Retina (tissue), 1 donor: ENCODE measurements at places on chromosomes 3 and 15.

GRCh38 chr3:111035316-111035715 is 36.3 kb upstream of the NECTIN3 start:
- DNase-seq = no peak

DNA sequence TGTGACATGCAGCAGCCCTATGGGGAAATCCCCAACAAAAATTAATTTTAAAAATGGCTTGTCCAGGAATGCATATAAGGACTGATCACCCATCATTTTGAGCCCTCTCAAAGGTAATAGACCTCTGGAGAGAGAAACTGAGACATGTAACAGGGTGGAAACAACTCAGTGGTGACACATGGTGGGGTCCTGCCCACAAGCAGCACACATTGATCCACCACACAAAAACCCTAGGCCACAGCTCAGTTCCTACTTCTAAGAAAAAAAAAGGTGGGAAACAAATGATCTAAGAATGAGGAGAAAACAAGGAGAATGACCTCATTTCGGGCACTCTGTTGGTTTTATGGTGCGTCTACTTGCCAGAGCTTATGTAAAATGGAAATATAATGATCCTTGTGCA is 1.9 kb upstream of the SLC41A3 start:
- DNase-seq = no peak

DNA sequence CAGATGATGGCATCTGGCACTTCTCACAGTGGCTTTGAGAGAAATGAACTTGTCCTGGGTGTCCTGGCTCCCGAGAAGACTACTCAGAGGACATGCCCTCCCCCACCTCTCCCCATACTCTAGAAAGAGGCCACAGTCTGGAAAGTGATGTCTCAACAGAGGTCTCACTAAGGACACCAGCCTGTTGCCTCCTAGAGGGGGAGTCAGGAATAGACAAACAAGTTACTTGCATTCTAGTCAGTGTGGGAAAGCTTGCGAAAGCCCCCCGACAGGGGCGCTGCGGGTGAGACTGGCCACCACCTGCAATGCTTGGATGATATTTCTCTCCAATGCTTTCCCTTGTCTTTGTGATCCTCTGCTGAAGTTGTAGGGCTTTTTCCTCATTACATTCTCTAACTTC is 17.2 kb downstream of the B4GALT4 start:
- DNase-seq = no peak

GRCh38 chr15:68608206-68608843 is 29.5 kb downstream of the CORO2B start:
- DNase-seq = no peak

DNA sequence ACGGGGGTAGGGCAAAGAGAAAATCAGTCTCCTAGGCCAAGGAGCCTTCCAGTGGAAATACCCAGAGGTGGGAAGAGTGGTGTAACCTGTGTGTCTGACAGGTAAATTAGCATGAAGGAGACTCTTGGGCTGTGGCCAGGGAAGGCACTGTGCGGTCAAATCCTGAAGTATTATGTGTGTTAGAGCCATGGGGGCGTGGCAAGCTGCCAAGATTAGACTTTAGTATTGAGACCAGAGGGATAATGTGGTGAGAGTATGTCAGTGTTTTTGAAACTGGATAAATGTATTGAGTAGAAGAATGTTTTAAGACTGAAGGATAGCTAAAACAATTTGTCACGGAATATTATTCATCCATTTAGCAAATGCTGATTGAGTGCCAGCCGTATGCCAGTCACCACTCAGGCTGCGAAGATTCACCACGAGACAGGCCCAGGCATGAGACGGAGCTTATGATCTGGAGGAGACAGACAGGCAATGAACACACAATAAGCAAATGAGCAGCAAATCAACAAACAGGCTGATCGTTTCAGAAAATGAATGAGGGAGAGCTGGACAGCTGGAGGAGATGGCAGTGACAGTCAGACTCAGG is 445.9 kb downstream of the MCTP2 start:
- no peak for DNase-seq

DNA sequence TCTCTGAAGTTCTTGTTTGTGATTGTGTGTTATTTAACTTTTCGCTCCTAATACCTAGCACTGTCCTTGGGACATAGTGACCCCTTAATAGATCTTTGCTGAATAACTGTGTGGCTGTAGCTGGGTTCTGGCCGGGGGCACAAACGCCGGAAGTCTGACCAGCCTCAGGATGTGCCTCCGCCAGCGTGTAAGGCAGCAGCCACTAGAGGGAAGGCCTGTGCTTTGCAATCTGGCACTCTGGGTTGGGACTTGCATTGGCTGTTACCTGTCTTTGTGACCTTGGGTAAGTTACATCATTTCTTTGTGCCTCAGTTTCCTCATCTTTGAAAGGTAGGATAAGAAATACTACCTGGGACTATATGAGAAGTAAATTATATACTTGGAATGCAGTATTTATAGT is 158.7 kb downstream of the GHSR start:
- DNase-seq = no peak

- no peak for DNase-seq
Measured at GRCh38 chr3:160001850-160002623, 13.4 kb downstream of the IL12A start.

GRCh38 chr15:69732133-69732532 is 279.5 kb downstream of the RPLP1 start:
- DNase-seq = no peak

- no peak for DNase-seq
Measured at GRCh38 chr3:185504636-185505035, 5.8 kb upstream of the TMEM41A start.

DNA sequence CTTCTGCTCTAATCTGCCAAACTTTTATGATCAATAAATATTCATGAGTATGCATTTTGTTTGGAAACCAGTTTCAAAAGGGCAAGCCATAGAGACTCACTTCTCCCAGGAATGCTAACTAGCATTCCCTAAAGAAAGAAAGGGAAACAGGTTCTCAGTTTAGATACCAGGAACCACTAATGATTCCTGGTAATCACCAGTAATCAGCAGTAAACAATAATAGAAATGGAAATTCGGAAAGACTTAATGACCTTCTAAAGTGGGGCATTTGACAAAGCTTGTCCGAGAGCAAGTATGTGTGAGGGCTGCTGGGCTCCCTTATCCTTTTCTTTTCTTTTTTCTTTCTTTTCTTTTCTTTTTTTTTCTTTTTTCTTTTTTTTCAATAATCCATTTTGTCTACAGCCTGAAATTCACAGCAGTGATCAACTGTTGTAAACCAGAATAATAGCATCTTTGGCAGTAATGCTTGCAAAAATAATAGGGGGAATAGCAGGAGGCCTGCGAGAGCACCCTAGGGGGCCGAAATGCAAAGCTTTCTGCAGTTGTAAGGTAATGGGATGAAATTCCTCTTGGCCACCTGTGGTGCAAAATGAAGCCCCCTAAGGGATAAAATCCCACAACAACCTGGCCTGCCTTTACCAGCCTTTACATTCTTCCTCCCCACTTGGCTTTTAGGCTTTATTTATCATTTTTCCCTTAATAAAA is 253.2 kb downstream of the ZPLD1 start:
- DNase-seq = no peak

DNA sequence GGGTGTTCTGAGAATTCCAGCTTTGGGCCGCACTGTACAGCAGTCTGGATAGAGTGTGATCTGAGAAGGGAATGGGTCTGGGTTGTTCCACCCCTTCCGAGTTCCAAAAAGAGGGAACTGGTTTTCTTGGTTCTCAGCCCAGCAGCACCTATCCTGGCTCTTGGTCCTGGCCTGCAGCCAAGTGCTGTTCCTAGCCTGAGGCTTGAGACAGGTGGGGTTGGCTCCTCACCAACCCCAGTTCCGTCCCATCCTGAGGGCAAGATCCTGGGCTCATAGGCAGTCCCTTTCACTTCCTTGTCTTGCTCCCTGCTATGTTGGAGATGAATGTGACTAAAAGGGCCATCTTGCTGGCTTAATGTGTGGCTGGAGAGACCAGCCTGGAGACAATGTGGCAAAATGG is 15.2 kb downstream of the IVD start:
- no peak for DNase-seq

DNA sequence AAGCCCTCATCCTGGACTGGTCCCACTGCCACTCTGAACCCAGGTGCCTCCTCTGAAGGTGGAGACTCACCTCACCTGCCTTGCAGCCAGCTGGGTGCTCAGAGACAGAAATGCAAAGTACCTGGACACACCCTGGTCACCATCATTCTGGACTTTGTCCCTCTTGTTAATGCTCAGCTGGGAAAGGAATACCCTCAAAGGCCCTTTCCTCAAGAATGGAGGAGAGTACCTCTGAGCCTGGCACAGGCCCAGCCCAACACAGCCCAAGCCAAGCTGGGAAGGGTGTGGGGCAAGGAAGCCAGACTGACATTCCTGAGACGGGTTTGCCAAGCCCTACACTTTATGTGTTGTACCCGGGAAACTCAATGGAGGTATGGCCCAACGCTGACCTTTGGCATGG is 983 bp upstream of the ALAS1 start:
- no peak for DNase-seq

GRCh38 chr15:72859757-72860145 is 76.2 kb upstream of the ADPGK start:
- DNase-seq = no peak

- no peak for DNase-seq
Measured at GRCh38 chr15:64017591-64018163, 28.6 kb downstream of the DAPK2 start.

- no peak for DNase-seq
Measured at GRCh38 chr3:22129101-22129500, 378.1 kb upstream of the ZNF385D start.

GRCh38 chr15:93855181-93855826 is 376.1 kb upstream of the MCTP2 start:
- no peak for DNase-seq

GRCh38 chr3:154022606-154023005 is 98.6 kb upstream of the ARHGEF26 start:
- DNase-seq = no peak

DNA sequence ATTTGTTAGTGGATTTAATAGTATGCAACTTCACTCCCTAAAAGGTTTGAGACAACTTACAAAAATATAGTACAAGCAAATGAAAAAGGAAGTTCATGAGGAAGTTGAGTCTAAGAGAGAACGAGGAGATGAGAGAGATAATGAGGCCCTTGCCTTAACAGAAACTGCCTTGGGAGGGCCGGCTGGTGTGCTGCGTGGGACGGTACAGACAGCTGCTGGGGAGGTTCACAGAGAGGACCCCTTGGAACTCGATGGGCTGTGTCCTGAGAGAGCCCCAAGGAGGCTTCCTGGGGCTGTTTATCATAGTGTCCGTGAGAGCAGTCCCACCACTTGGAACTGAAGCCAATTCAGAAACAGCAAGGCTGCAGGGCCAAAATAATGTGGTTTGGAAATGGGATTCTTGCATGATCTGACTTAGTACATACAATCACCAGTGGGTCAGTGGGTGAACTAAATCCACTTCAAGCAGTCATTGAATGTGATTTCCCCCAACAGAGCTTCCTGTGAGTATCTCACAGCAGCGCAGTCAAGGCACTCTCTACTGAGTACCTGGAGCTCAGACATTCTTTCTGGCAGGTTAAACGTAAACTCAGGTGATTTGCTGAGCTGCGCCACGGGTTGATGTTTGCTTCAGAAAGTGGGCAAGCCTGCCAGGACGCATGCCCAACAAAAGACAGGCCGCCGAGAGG is 90.8 kb downstream of the CRTC3 start:
- DNase-seq = no peak

DNA sequence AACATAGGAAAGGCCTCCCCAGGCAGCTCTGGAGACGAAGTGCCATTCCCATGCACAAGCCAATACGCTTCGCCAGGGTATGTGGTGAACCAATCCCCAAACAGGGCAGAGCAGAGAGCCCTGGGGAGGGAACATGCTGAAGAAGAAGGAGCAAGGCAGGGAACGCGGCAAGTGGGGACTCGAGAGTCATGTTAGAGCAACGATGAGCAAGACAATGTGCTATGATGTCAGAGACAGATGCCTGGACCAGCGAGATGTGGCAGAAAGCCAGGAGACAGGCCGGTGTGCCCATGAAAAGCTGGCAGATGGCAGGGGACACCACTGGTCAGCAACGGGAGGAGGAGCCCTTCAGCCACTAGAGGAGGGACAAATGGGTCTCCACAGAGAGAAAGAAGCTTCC is 39.6 kb downstream of the NIPA2 start:
- DNase-seq = no peak

GRCh38 chr3:188106887-188107830 is 46.8 kb upstream of the LPP start:
- peak; percentile 12 for DNase-seq

DNA sequence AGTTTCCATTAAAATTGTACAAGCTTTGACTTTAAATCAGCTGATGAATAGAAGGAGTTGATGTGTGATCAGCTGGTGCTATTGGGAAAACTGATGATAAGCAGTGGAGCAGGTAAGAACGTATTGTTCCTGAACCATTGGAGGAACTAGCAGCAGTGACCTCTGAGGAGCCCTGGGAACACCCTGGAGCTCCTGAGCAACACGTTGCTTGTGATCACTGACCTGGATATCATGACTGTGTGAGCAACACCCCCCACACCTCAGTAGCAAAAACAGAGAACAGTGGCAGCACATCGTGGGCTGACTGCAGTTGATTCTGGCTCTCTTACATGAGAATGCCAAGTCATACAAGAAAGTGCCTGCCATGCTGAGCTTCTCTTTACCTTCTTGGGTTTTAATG is 72.9 kb downstream of the BLM start:
- DNase-seq = no peak

- no peak for DNase-seq
Measured at GRCh38 chr15:34122771-34123183, 20.9 kb downstream of the PGBD4 start.

DNA sequence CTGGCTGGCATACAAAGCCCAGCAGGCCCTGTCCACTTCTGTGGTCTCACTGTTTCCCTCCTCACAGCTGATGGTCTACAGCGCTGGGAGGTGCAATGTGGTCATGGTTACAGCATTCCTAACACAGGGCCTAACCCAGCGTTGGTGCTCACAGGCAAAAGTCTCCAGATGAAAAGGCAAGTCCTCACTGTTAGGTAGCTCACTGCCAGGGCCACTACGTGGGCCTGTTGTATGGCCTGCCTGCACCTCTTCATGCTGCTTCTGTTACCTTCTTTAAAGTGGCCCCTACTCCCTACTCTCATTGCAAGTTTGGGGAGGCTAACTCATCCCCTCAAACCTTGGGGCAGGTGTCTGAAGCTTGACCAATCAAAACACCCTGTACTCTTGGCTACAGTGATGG is 31.3 kb downstream of the CCDC13 start:
- DNase-seq = no peak
